ENCODE measurements at places on chromosomes 12 and 14. TPM values are rescaled to one million over a fixed set of nuclear protein-coding genes. Genes with fewer than 3 reads are reported as not detected.
A peak's percentile ranks its signal among the peaks of the same experiment; 100 is the strongest.

GRCh38 chr14:26794731-26795130, 196.9 kb upstream of the NOVA1 start:
- DNase-seq: no peak

- DNase-seq: no peak
These were observed 99.5 kb downstream of the PDZRN4 start for GRCh38 chr12:41287500-41288141.

- DNase-seq: no peak
These were observed 12.4 kb downstream of the SYNDIG1L start for GRCh38 chr14:74413627-74414026.

GRCh38 chr12:87332987-87333726, 696.0 kb downstream of the C12orf50 start:
- DNase-seq: no peak

- no peak for DNase-seq
These were observed 20.5 kb upstream of the CORO1C start for GRCh38 chr12:108751821-108752220.

- peak; percentile 97 for DNase-seq
These were observed at the start of gene RAD51AP1 for GRCh38 chr12:4538207-4539160. TSS of gene RAD51AP1 (plus strand) at chr12:4538890. CDS start at chr12:4538940, 50 bp downstream.

- DNase-seq: no peak
These were observed 20.9 kb downstream of the AKAP6 start for GRCh38 chr14:32350020-32350419.

- DNase-seq: no peak
These were observed 14.3 kb upstream of the ZFP36L1 start for GRCh38 chr14:68807148-68807600.

- no peak for DNase-seq
These were observed 9.7 kb downstream of the NTS start for GRCh38 chr12:85883763-85884162.

GRCh38 chr12:108394196-108394595, 55.1 kb upstream of the CMKLR1 start:
- DNase-seq: no peak

DNA sequence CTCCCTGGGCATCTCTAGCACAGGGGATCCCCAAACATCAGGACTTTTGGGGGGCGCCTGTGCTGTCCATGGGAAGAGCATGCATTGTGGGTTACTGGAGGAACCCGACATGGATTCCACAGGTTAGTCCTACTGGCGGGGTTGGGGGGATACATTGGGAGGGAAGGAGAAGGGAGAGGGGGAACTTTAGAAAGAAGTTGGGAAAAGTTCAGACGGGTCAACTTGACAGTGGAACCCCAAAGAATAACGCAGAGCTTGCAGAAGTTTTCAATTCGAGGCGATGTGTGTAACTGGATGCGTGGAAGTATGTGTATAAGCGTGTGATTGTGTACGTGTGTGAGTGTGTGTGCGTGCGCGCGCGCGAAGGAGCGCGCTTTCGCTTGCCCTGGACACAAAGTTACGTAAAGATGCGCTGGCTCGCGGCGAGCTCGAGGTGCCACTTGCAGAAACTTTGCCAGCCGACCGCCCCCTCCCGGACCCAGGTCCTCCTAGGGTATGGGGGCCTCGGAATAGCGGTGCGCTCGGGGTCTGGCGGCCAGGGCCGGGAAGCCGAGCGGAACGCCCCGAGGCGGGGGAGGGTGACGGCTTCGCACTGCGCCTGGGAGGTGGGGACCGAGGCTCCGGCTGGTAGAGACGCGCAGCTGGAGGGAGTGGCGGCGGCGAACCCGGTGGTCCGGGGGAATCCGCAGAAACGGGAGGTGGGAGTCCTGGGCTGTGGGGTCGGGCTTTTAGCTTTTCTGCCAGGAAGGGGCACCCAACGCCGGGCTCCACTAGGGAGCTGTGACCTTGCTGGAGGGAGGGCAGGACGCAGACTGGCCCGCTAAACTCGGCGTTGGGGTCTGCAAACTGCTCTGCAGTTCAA, 669 bp downstream of the RFX4 start:
- DNase-seq: no peak

GRCh38 chr12:118574288-118574687, 197.9 kb downstream of the SUDS3 start:
- no peak for DNase-seq

GRCh38 chr12:70719071-70719470, 81.8 kb upstream of the PTPRB start:
- no peak for DNase-seq

DNA sequence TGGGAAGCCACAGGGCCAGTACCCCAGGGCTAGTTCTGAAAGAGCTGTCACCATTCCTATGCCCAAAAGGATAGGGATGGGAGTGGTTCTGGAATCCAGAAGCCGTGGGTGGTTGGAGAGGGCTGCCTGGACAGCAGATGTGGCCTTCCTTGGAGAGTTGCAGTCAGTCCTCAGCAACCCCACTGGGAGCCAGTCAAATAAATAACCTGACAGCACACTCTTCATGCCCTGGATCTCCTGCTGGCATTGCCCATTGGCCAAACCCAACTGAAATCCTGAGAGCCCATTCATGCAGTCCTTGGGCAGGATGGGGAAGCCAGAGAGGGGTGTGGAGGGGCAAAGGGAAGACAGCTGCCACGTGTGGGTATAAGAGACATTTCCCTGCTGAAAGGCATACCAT, 128.2 kb downstream of the PTPN11 start:
- DNase-seq: no peak

- DNase-seq: no peak
These were observed 39.4 kb downstream of the PARP11 start for GRCh38 chr12:3833670-3834310.

- no peak for DNase-seq
These were observed 139.4 kb upstream of the SLCO1C1 start for GRCh38 chr12:20555771-20556170.

- no peak for DNase-seq
These were observed 3.9 kb upstream of the POC1B start for GRCh38 chr12:89529738-89530137.

GRCh38 chr12:9701380-9702154, 31.3 kb downstream of the CLECL1 start:
- DNase-seq: no peak

DNA sequence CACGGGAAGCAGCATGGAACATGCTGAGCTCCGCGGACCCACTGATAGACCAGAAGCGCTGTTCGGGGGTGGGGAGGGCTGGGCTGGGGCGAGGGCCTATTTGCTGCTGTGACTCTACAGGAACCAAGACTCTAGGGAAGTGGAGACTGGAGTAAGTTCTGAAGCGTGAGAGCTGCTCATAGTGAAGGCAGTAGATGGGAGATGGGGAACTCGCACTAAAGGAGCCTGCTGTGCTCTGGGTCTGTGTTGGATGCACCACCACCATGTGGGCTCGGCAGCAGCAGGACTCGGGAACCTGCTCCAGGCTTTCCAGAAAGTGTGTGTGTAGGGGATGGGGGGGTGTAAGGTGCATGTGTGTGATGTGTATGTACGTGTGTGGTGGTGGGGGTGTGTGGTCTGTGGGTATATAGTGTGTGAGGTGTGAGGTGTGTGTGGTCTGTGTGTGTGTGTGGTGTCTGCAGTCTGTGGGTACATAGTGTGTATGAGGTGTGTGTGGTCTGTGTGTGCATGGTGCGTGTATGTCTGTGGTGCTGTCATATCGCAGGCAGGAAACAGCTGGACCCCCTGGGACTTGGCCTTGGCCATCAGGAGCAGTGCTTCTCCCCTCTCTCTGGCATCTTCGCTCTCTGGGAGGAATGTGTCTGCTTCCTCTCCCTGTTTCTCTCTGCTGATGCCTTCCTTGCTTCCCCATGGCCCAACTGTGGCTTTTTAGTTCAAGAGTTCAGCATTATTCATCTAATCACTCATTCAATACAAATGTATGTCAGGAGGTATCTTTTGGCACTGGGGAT, 378.9 kb downstream of the FUT8 start:
- DNase-seq: no peak

DNA sequence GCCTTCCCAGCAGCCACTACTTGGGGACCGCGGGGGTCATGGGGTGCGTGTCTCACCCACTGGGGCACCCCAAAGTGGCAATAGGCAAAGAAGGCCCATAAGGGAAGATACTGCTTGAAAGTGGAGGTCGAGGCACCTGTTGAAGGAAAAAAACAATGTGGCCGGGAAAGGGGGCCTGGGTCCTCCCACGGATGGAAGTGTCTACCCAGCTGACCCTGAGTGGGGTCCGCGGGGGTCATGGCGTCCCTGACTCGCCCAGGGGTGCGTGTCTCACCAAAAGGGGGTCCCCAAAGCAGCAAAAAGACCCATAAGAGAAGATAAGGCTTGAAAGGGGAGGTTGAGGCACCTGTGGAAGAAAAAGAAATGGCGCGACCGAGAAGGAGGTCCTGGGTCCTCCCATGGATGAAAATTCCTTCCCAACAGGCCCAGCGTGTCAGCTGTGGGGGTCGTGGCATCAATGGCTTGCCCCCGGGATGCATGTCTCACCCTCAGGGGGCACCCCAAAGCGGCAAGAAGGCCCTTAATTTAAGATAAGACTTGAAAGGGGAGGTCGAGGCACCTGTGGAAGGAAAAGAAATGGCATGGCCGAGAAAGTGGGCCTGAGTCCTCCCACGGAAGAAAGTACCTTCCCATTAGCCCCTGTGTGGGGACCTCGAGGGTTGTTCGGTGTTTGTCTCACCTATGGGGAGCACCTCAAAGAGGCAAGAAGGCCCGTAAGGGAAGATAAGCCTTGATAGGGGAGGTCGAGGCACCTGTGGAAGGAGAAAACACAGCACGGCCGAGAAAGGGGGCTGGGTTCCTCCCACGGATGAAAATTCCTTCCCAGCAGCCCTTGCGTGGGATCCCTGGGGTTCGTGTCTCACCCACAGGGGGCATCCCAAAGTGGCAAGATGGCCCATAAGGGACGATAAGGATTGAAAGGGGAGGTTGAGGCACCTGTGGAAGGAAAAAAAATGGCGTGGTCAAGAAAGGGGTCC, 266.0 kb downstream of the ALG10 start:
- peak; percentile 26 for DNase-seq

DNA sequence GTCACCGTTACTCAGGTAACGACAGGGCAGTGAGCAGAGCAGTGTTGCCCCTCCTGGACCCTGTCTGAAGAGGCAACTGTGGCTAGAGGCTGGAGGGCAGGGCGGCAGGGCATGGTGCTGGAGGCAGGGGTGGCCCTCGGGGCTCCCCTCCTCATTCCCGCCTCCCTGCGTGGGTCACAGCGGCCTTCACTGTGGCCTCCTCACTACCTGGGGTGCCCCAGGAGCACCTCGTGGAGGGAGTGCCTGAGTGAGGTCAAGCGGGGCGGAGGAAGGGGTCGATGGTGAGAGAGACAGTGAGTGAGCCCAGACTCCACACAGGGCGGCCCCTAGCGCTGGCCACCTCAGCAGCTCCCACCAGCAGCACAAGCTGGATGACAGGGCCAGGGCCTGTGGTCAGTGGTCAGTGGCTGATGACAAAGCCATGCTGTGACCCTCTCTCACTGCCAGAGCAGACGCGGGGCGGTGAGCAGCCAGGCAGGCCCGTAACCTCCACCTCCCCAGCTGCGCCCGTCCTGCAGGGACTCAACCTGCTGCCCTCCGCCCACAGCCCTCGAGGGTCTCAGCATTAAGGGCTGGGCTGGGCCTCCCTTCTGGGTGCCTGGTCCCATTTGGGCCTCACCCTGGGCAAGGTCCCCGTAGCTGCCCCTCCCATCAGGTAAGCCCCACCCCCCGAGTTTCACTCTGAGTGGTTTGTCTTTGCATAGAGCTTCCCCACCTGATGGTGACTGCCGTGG, 17.8 kb downstream of the GPR132 start:
- no peak for DNase-seq

DNA sequence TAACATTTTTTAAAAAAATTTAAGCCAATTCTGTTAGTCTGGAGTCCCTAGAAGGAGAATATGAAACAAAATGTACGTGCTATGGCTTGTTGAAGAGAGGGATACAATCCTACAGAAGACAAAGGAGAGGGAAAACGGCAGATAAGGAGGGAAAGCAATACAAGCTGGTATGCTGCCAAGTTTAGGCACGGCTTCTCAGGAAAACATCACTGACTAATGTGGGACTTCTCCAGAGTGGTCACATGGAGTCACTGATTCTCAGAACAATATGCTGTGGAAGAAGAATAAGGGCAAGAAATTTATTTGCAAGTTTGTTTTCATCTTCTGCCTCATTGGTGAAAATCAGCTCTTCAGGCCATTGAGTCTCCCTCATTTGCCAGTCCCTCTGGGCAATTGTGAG, 22.9 kb upstream of the NR1H4 start:
- DNase-seq: no peak

DNA sequence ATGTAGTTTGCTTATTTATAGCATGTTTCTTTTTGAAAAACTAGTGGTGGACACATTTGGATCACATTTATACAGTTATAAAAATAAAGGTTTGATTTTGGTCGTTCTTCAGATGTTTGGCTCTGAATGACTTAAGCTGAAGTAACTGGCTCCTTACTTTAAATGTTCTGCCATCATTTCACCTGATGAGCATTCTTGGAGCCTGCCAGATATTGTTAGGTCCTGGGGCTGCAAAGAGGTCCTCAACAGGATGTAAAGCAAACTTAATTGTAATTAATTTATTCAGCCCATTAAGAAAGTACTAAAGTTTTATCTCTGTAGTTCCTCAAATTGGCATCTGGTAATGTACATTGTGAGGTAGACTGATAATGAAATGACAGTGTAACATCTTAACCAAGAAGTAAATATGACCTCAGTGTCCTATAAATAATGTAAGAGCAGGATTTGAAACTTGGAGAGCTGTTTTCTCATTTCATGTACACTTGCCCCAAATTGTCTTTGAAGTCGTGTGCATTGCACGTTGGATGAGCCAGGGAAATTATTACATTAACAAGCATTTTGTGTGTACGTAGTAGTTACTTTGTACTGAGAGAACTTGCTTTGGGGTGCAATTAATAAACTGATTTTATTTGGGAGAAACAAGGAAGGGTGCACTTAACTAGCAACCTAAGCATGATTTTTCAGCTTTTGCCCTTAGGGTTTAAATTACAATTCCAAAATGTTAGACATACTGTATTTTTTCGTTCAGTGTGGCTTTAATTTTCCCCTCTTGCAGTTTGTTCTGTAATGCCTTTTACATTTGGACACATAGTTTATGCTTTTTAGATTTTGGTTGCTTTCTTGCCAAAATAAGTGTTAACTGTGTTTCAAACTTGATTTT, 7.5 kb downstream of the EIF5 start:
- DNase-seq: no peak

- DNase-seq: no peak
These were observed 21.1 kb downstream of the MOAP1 start for GRCh38 chr14:93163564-93163963.

Gene ADGRD1
- total RNA-seq: not detected

Gene SERPINA5
- not detected for total RNA-seq

Gene KRT2
- not detected for total RNA-seq

Gene GYS2
- total RNA-seq: not detected

Gene GPR84
- 4.1 TPM for total RNA-seq

Gene NTF3
- not detected for total RNA-seq

Gene RNF212B
- not detected for total RNA-seq

Gene TPH2
- total RNA-seq: not detected
